Fibroblast of mammary gland (primary cell): ENCODE measurements at places on chromosomes 13 and 19.
A peak's percentile ranks its signal among the peaks of the same experiment; 100 is the strongest.

DNA sequence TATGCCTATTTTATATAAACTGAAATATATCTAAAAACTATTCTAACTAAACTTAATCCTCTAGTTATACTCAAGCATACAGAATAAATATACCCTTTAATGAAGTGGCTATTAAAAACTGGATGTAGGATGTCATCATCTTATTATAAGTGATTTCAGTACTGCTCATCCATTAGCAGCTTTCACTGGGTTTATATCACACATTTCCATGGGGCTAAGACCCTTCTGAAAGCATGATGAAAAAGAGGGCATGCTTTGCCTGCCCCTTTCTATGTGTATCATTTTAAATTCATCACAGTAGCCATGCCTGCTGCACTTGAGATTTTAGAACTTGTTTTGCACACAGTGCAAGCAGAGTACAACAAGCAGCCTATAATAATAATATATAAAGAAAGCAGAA, 477.5 kb downstream of the SLITRK6 start:
- no peak for DNase-seq

- no peak for DNase-seq
These were observed 33.3 kb downstream of the TIMM13 start for GRCh38 chr19:2394054-2394441.

- no peak for DNase-seq
These were observed 668.6 kb upstream of the SLC10A2 start for GRCh38 chr13:103734837-103735236.

GRCh38 chr13:108495646-108496361, 133.6 kb upstream of the MYO16 start:
- no peak for DNase-seq

DNA sequence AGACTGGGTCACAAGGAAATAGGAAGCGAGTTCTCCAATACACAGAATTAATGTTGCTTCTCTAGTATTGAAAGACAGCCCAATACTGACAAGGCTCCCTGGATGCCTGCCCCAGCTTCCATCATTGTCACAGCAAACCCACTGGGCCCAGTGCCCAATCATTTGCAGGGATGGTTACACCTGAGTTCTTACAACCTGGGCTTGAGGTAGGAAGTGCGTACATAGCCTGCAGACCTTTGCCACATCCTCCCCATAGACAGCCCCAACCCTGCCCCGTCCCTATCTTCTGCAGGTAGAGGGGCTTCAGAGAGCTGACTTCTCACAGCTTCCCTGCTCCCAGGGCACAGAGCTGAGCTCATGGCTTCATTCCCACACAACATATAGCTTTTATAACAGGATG, 108.1 kb upstream of the UBL3 start:
- DNase-seq = no peak

GRCh38 chr13:113926301-113926761, 47.5 kb downstream of the C13orf46 start:
- peak; percentile 95 for DNase-seq

DNA sequence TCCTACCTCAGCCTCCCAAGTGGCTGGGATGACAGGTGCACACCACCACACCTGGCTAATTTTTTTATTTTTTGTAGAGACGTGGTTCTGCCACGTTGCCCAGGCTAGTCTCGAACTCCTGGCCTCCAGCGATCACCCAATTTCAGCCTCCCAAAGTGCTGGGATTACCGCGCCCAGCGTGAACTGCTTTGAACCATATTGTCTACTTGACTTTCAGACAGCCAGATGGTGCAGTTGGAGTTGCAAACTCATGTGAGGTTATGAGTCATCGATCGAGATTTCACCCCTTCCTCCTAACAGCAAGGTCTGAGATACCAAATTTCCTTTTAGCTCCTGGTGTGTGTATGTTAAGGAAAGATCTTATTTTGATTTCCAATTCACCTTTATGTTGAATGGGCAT, 2.7 kb downstream of the SLC27A1 start:
- peak; percentile 87 for DNase-seq

DNA sequence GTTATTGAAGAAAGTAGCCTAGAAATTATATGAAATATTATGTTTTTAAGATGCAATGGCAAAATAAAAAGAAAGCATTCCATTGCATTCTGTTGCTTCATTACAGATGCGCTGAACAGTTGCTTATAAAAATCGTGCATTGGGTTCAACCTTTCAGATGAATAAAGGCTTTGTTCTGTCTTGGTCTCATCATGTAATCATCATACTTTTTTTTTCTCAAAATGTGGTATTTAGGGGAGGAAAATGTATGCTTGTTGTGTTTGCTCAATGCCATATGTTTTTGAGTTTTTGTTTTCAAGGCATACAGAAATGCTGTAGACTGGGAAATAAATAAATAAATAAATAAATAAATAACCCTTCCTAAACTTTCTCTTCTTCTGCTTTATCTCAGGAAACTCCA, 1.1 kb upstream of the MBNL2 start:
- no peak for DNase-seq

DNA sequence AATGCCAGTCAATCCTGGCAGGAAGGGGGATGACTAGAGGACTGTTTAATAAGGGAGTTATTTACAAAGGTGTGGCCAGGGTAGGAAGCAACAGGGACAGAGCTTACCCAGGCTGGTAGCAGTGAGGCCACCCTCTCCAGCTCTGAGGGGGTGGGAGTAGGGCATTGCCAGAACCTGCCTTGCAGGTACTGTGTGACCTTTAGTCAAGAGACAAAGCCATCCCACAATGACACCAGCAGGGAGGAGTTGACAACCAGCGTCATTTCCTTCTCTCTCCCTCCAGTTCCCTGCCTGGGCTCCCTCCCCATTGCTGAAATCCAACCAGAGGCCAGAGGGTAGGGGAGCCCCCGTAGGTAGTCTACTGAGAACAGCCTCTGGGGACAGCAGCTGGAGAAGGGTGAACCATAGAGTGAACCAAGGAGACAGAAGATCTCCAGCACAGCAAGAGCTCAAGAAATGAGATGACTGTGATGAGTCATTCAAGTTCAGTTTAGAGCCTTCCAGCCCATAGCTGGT, 33.3 kb upstream of the SPATA13 start:
- peak; percentile 16 for DNase-seq

- no peak for DNase-seq
These were observed 1.8 kb upstream of the OXGR1 start for GRCh38 chr13:96996107-96996506.

GRCh38 chr13:85549819-85550218, 249.4 kb downstream of the SLITRK6 start:
- DNase-seq = no peak

DNA sequence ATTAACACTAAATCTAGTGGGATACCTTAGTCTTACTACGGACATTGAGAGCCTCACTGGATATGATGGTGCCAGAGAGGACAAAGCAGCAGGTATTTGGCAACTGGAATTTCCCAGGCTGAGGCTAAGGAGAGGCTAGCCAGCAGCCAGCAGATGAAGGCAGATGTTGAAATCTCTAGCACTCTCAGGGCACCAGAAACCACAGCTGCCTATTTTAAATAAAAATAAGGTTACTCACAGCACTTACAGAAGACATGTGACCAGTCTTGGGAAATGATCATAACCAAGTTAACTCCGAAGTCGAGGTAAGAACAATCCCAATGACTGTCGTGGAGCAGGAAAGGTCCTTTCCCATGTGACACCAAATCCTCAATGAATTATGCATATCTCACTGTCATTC, 1726.0 kb downstream of the EFNB2 start:
- DNase-seq = peak; percentile 0

DNA sequence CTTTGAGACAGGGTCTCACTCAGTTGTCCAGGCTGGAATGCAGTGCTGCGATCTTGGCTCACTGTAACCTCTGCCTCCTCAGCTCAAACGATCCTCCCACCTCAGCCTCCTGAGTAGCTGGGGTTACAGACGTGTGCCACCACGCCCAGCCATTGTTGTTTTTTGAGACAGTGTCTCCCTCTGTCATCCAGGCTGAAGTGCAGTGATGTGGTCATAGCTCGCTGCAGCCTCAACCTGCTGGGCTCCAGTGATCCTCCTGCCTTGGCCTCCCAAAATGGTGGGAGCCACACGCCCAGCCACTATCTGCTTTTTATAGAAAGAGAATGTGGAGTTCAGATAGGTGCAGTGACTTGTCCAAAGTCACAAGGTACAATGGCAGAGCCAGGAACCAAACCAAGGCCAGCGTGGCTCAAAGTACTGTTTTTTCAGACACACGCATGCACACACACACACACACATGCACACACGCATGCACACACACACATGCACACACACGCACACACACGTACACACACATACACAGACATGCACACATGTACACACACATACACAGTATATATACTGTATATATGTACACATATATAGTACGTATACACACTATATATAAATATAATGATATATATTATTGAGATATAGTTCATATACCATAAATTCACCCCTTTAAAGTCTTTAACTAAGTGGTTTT, 6.6 kb downstream of the GADD45B start:
- no peak for DNase-seq

- no peak for DNase-seq
These were observed 16.5 kb upstream of the TNFAIP8L1 start for GRCh38 chr19:4622695-4623421.

DNA sequence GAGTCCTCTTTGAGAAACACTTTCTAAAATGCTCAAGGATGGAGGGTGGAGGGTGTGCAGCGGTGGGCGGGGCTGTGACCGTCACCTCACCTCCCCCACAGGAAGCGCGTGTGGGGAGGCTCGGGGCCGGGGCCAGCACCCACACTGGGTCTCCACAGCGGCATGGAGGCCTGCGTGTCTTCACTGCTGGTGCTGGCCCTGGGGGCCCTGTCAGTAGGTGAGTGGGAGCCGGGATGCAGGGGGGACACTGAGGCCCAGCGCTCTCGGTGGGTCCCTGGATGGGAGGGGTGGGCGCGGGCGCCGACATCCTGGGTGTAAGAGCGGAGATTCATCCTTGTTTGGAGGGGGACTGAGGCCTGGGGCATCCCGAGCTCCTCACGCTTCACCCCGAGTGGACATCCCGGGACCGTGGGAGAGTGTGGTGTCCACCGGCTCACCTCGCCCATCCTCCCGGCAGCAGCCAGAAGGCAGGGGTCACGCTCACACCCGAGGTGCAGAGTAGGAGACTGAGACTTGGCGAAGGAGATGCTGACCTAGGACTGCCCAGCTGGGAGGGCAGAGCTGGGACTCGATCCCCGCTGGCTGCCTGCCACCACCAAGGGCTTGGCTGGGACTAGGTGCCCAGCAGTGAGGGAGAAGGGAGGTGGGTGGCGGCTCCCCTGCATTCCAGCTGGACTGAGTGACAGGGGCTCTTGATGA, at the start of gene GZMM:
TSS of gene GZMM (plus strand) at position 144 of the 699 bp plus-strand sequence. CDS start at position 163, 19 bp downstream.
- no peak for DNase-seq

DNA sequence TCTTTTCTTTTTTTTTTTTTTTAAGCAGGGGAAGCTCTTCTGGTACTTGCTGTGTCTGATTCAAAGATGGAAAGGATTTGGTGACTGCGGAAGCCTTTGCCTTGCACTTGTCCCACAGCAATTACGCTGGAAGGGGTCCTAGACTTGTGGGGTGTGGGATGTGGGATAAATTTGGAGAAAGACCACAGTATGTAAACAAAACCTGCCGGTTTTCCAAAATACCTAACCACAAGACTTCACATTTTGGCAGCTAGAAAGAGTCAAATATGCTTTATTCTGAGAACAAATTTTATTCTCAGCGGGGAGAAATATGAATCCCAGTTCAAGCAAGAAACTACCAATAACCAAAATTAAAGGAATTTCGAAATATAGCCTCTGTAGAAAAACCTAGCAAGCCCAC, 176.5 kb downstream of the SPRY2 start:
- no peak for DNase-seq

- DNase-seq = no peak
These were observed 7.9 kb downstream of the UPF1 start for GRCh38 chr19:18839465-18840287.

GRCh38 chr13:80510686-80511085, 169.8 kb upstream of the SPRY2 start:
- no peak for DNase-seq

GRCh38 chr13:35979361-35979951, 151.7 kb downstream of the DCLK1 start:
- peak; percentile 99 for DNase-seq

GRCh38 chr13:51249255-51249654, 27.1 kb downstream of the FAM124A start:
- peak; percentile 52 for DNase-seq

- no peak for DNase-seq
These were observed 349.1 kb downstream of the LIG4 start for GRCh38 chr13:107866032-107866940.

DNA sequence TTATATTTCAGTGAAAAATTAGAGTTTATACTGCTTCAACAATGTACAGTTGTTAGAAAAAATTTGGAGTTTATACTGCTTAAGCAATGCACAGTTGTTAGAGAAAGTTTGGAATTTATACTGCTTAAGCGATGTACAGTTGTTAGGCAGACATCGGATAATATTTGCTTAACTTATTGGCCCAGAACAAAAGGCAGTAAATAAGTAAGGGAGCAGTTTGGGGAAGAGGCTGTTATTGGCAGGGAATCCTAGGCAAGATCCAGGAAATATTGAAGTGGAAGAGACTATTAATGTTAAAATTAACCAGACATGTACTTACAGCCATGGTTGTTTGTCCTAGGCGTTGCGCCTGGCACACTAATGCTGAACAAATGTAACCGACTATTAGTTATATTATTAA, 166.9 kb downstream of the GPC5 start:
- DNase-seq = no peak

- DNase-seq = no peak
These were observed 11.9 kb downstream of the PEAK3 start for GRCh38 chr19:2270157-2270422.

DNA sequence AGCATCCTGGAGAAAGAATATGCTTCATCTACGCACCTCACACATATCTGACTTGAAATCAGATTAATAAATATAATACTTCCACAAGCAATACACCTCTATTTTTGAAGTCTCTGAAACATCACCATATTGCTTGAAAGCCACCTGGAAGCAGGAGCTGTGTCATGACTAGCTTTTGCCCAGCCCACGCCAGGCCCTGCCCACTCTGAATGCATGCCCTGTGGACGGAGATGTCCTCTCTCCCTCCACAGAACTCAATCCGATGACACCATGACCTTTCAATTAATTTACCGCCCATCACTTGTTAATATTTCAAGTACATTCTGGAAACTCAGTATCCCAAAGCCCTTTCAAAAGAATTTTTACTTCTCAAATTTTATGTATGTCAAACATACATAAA, 108.0 kb downstream of the TBC1D4 start:
- no peak for DNase-seq

GRCh38 chr19:54905421-54905802, 536 bp upstream of the NCR1 start:
- DNase-seq = no peak

- DNase-seq = no peak
These were observed 2.9 kb upstream of the C13orf42 start for GRCh38 chr13:51113969-51114368.

DNA sequence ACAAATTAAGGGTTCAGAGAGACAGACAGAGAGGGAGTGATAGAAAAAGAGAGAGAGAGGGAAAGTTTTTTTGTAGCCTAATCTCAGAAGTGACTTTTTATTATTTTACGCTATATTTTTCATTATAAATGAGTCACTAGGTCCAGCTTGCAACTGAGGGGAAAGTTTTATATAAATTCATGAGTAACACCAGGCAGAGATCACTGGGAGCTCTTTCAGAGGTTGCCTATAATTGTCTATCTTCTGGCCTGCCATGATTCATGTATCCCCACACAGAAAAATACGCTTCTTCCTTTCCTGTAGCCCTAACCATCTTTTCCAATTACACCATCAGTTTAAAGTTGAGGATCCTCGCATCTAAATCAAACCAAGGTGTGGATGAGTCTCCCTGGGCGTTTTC, 467.9 kb downstream of the SLITRK1 start:
- DNase-seq = peak; percentile 5

- no peak for DNase-seq
These were observed 176.2 kb downstream of the RFC3 start for GRCh38 chr13:33994198-33994597.
